ENCODE measurements at places on chromosomes 3 and 15.
A peak's percentile ranks its signal among the peaks of the same experiment; 100 is the strongest.

GRCh38 chr3:66066963-66067617, 28.4 kb upstream of the MAGI1 start:
- DNase-seq, result no peak

DNA sequence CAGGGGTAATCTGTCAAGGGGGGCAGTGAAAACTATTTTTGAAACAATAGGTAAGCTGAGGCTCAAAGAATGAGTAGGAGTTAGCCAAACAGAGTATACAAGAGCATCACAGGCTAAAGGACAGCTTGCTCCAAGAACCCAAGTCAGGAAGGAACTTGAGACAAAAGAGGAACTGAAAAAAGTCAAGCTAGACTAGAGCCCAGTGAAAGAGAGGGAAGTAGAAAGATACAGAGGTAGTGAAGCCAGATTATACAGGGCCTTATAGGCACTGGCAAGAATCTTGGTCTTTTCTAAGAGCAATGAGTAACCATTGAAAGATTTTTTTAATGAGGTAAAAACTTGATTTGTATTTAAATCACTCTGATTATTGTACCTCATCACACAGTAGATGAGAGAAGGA, 69.9 kb downstream of the FILIP1L start:
- DNase-seq, result peak; percentile 23

DNA sequence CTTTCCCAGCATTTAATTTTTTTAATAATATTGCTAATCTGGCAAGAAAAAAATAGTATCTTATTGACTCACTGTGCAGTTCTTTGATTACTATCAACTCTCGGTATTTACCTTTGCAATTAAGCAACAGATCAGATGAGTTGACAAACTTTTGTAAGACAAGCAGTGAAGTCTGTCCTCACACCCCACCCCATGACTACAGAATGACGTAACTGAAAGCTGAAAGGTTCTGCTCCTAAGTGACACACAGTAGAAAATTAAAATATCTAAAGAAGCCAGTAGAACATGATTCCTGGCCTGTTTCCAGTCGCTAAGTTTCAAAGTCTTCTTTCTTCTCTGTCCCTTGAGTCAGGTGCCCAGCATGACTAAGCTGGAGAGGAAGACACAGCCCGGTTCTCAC, 135.5 kb downstream of the STT3B start:
- DNase-seq, result no peak

DNA sequence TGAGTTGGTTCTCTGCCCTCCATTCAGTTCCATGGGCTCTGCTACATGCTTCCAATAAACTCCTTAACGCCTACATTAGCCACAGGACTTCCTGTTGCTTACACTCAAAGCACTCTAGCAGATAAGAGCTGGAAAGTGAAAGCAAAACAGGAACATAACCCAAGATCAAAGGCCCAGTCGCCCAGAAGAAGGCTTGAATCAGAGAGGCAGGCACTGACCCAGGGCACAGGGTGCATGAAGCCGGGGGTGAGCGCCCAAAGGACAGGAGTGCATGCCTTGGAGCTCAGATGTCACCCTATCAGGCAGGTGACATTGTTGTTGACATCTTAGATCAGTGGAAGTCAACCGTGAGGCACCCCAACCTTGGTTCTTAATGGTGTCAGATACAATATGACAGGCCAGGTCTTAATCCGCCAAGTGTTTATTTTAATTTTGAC, 235.1 kb downstream of the UACA start:
- no peak for DNase-seq

- no peak for DNase-seq
These were observed 31.3 kb downstream of the MGA start for GRCh38 chr15:41691471-41691870.

DNA sequence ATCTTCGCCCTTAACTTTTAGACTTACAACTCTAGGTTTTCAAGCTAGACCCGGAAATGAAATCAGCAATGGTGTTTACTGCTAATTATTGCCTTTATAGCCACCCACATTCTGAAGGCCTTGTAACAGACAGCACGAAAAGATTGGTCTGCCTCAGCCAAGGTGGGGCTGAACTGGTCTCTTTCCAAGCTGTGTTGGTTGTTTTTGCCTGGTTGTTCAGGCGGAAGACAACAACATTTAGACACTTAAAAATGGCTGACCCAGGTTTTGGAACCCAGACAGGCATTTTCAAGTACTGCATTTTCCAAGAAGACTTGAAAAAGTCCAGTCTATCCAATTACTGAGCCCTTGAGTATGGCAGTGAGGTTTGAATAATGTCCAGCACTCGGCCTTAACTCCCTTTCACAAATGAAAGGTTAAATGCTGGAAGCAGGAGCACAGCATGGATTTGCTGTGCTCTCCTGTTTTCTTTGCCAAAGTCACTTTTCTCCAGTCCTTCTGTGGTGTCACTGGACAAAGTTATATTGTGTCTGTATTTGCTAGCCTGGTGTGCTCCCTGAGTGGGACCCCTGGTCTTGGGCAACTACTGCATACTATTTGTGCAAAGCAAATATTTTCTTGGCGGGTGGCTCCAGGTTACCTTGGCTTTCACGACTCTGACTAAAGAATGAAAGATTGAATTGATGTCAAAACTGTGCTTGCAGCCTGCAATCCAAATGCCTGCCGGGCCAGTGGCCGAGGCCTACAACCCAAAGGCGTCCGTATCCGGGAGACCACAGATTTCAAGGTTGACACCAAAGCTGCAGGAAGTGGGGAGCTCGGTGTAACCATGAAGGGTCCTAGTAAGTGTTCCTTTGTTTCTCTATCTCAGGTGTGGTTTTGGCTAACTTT, 93.5 kb downstream of the FLNB start:
- peak; percentile 6 for DNase-seq

- no peak for DNase-seq
These were observed 129.8 kb downstream of the FGF12 start for GRCh38 chr3:192597506-192597905.

GRCh38 chr3:78494851-78495250, 1272.9 kb downstream of the ROBO1 start:
- DNase-seq, result no peak

DNA sequence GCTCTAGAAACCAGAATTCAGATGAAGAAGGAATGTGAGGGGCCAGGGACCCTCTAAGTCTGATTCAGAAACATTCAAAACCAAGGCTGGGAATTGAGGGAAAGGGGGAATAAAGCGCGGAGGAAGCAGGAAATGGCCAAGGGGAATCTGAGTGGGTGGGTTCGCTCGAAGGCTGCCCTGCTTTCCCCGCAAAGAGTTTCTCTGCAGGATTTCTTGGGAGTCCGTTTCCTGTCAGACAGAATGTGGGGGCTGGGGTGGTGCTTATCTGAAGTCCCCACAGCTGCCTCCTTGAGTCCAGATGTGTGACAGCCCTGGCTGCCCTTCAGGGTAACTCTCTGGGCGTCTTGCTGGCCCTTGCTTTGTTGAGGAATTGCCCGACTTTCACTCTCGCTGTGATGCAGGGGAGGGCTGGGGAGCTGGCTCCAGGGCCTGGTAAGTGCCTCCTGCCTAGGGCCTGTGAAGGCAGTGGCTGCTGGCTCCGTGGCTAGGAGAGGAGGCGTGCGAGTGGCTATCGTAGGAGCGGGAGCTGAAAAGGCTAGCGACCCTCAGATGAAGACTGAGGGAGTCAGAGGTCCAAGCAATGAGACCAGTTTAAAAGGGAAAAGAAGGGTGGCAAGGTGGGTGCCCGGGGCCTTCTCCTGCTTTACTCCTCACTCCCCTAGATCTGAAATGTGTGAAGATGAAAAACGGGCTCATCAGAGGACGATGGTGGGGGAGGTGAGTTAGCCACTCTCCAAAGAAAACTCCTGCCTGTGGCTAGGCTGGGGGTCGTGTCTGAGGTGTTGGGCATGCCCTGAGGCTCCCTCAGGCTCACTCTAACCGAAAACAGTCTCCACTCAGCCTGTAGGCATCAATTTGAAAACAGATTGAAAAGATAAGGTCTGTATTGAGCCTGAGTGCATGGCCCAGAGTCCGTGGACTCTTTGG, 143.9 kb upstream of the UMPS start:
- DNase-seq, result no peak

- DNase-seq, result no peak
These were observed 29.8 kb upstream of the PRR23E start for GRCh38 chr3:127162947-127163645.

GRCh38 chr3:184679056-184679816, 32.6 kb downstream of the MAGEF1 start:
- DNase-seq, result no peak

DNA sequence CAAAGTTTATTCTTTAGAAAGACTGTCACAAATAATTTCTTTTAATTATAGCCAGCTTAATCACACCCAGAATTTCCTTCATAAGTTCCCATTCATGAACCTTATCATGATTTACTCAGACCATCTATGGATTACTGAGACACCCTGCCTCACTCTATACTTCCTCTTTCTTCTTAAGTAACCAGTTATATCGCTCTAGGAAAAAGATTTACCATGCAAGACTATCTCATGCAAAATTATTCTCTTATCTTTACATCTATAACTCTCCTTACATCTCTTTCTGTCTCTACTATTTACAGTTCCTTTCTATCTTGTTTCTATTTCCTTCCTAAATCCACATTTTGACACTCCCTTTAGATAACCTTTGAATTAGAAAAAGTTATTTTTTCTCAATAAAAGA, 316.8 kb downstream of the POLQ start:
- no peak for DNase-seq

GRCh38 chr3:149886957-149887356, 73.9 kb downstream of the RNF13 start:
- no peak for DNase-seq

DNA sequence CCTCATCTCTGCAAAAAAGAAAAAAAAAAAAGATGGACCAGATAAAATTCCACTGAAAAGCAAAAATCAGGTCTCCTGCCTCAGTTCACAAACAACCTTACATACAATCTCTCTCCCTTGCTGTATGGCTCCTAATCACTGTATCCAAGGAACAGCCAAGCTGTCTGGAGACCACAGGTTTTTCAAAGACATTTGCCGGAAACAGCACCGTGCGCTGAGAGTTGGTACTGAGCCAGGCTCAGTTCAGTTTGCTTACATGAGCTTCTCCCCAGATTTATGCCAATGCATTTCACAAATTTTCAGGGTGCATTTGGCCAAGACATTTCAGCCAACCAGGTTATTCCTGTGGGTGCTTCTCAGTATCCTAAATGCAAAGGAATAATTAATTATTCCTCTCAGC, 4.1 kb downstream of the ACP3 start:
- no peak for DNase-seq

- no peak for DNase-seq
These were observed 134.2 kb downstream of the DUT start for GRCh38 chr15:48465410-48465809.
